ENCODE measurements at places on chromosomes 16 and 17.

GRCh38 chr16:64545768-64546167 is 576.1 kb downstream of the CDH11 start:
- no peak for ATAC-seq

DNA sequence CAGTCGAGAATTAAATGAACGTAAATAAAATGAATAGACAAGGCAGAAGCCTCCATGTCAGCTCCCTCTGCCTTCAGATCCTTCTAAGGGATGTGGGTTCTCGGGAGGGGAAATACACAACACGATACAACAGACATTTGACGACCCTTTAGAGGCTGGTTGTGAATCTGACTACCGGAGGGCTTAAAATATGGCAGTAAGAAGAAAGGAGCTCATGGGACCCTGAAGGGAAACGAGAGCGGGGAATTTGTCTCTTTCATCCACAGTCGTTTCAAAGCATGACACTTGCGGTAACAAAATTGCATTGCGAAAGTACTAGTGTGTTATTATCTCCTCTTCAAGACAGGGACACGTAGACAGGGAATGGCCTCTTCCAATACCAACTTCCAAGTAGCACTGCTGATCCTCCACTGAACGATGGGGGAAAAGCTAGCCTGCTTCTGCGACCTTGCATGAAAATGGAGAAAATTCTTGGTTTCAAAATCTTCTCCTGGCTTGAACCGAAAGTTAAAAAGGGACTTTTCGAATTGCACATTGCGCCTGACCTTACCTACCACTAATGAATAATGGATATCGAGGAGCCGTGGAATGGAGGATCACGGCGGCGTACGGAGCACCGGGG is 1.2 kb upstream of the TNRC6C start:
- no peak for ATAC-seq

- ATAC-seq = no peak
Observed at GRCh38 chr16:11089504-11090124, 145.2 kb downstream of the CLEC16A start.

DNA sequence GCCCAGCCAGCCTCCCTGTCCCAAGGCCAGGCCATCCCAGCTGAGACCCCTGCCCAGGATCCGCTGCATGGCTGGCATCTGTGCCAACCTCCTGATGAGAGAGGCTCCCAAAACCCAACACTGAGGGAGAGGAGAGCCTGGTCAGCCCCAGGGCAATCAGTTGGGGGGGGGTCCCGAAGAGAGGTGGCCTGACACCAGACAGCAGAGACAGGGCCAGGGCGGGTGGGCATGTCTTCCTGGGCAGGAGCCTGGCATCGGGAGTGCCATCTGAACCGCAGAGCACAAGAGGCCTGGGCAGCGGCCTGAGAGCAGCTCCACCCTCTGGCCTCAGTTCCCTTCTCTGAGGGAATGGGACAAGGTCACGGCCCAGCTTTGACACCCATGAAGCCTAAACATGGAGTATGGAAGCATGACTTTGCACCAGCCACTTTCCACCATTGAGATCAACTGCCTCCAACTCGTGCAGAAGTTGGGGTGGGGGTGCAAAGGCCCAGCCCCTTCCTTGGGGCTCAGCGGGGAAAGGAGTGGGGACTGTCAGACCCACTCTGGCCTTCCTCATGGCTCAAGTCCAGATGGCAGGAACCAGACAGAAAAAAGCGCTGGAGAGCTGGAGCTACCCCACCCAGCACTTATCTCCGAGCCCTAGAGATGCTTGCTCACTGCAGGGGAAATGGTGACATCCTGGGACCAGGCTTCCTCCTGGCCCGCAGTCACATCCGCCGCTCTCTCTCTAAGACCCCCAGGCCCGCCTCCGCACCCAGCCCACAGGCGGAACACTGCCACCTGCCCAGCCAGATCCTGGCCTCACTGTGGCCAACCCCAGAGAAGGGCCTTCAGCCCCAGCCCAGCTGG is 9.7 kb downstream of the RHBDF2 start:
- ATAC-seq = no peak

DNA sequence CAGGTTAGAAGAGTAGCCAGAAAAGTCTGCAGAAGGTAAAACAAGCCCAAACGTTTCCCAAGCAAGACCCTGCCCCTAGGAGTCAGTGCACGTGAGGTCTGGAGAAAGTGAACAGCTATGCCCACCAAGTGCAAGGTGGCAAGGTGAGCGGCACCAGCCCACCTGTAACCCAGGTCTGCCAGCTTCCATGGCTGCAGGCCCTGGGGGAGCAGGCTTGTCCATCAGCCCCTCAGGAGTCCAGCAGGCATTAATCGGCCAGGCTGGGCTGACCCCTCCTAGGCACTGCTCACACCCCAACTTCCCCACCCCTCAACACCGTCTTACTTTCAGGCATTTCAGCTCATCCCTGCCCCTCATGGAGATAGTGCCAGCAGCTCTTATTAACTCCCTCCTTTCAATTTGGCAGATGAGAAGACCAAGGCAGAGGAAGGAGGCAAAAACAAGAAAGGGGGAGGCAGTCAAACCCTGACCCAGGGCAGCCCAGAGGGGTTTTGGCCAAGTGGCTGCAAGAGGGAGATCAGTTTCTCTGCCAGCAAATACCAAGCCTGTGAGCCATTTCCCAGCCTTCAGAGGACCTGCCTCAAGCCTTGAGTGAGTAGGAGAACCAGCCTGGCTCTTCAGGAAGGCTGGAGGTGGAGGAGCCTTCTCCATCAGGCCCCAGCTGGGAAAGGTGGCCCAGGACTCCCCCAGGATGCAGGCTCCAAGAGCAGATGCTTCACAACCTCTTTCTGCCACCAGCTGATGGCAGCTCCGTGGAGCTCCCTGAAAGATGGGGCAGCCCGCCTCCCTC is 14.7 kb downstream of the BEAN1 start:
- ATAC-seq = no peak

DNA sequence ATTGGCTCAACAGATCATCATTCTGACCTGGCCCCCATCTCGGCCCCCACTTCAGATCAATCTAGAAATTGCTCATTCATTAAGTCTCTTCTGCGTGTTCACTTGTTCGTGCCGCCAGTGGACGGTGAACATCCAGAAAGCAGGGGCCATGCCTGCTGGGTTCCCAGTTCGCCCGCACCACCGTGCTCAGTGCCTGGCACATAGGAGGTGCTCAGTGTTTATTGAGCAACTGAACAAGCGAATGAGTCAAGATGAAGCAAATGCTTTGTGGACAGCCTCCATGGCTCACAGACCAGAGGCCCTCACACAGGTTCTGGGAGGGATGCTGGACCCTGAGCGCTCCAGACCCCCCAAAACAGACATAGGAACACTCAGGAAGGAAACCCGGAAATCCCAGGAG is 13.9 kb downstream of the BEAN1 start:
- ATAC-seq = no peak
